ENCODE measurements at places on chromosomes 6 and 20. TPM values are rescaled to one million over a fixed set of nuclear protein-coding genes. Genes with fewer than 3 reads are reported as not detected.

Gene VWA7
- total RNA-seq: 0.45 TPM

Gene CCND3
- total RNA-seq: 118 TPM

DNA sequence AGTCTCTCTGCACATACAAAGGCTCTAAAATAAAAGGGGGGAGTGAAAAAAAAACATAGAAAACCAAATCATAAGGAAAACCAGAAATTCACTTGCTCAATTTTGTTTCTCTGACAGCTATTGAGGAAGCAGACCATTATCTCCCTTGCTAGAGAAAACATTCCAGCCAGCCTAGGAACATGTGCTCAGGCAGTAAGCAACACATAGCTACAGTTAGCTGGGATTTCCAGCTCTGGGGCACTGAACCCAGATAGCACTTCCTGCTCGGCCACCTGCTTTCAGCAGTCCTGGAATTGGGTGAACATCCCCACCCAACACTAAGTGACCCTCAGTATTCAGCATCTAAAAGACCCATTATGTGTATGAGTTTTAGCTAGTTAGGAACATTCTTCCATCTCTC is 61.3 kb downstream of the TNFRSF21 start:
- no peak overlapping the region for H3K27ac ChIP-seq
- no peak overlapping the region for H3K4me3 ChIP-seq
- H3K4me1 ChIP-seq: peaks cover 37% of the 10 kb centered on the region
- peaks cover 19% of the 10 kb centered on the region for H3K36me3 ChIP-seq
- no peak for DNase-seq
- H3K27me3 ChIP-seq: no peaks in the 10 kb centered on the region

DNA sequence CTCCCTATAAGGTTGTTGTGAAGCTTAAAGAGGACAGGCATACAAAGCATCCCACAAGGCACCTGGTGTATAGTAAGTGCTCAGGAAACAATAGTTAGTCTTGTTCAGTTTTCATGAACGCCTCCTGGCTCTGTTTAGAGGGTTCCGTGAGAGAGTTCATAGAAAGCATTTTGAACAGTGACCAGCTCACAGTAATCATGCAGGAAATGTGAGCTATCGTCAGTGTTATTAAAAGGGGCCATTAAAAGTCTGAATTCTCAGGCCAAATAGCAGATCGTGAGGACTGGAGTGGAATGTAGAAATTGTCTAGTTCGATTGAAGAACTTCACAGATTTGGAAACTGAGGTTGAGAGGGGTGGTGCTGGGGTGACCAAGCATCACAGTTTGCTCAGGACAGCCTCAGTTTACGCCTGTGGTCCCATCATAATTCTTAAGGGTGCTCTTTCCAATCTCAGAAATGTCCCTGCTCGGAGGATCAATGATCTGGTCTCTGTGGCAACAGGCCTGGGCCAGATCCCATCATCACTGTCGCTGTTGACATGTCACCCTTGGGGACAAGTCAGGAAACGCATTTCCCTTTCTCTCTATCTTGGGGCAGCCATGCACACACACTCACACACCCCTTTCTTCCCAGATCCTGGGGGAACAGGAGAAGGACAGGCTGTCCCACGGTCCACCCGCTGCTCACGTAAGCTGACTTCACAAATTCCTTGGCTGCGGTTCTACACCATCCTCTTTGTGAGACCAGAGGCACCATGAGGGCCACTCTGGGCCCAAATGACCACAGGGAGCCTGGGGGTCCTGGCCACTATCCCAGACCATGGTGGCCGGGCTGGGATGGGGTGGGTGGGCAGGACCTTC is 7.2 kb downstream of the TGM2 start:
- no peak overlapping the region for H3K4me3 ChIP-seq
- peaks cover 54% of the 10 kb centered on the region for H3K36me3 ChIP-seq
- peak overlapping the region; percentile 90 for H3K27ac ChIP-seq
- H3K4me1 ChIP-seq: peaks cover 82% of the 10 kb centered on the region
- DNase-seq: no peak
- no peaks in the 10 kb centered on the region for H3K27me3 ChIP-seq

DNA sequence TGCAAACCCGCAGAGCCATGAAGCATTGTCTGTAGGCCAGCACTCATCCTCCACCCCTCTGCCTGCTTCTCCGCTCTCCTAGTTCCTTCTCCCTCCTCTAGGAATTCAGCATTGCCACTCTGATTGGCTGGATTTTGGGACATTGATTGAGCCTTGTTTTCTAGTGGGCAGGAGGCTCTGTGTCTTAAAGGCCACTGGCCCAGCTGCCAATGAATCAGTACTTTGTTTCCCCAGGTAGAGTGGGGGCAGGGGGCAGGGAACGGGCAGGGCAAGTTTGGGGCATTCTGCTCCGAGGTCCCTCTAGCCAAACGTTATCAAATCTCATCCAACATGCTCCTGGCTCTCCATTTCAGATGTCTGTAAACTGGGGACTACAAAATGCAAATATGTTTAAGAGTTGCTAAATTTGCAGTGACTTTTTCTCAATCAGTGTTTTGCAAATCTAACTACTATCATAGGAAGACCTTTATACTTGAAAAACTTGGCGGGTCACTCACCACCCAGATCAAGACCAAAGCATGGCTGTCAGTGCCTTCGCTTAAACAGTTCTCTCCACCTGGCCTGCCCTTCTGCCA is 10.4 kb upstream of the BPI start:
- H3K36me3 ChIP-seq: no peaks in the 10 kb centered on the region
- DNase-seq: no peak
- no peak overlapping the region for H3K4me3 ChIP-seq
- H3K27me3 ChIP-seq: no peaks in the 10 kb centered on the region
- peaks cover 10% of the 10 kb centered on the region for H3K4me1 ChIP-seq

GRCh38 chr6:109308018-109308492 is 74.2 kb downstream of the CD164 start:
- no peaks in the 10 kb centered on the region for H3K36me3 ChIP-seq
- peaks cover 29% of the 10 kb centered on the region for H3K4me1 ChIP-seq
- no peak overlapping the region for H3K4me3 ChIP-seq
- no peak overlapping the region for H3K27ac ChIP-seq
- no peaks in the 10 kb centered on the region for H3K27me3 ChIP-seq
